ENCODE measurements at places on chromosomes 1 and 21.

DNA sequence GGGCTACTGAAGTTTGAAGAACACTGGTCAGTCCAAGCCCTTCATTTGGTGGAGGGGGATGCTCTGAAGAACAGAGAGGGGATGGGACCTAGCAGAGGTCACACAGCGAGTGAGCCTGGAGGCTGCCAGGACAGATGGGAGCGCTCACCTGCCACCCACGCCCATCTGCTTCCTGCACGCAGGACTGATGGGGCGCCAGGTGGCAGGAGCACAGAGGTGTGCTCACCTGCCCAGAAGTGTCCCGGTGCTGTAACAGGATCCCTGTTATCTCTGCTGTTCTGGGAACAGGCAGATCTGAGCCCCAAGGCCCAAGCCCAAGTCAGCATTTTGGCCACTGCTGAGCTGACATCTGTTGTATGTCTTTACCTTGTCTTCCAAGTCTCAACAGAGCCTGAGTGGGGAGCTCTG lies 40.5 kb downstream of the EPHB2 start:
- DNase-seq = no peak

DNA sequence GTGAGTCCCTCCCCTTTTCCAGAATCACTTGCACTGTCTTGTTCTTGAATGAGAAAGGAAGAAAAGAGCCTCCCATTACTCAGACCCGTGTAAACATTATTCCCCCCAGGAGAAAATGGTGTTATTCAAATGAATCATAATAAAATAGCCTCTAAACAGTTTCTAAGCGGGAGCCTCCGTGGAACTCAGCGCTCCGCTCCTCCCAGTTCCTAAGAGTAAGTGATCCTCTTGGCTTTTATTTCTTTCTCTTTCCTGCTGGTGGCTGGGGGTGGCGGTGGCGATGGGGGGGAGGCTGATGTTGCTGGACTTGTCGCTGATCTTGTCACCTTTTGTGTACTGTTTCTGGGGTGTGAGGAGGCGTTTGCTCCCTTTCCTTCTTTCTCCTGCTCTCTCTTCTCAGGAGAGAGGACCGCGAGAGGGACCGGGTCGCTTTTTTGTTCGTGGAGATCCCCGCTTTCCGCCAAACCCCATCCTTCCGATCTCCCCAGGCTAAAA lies 781 bp downstream of the PROX1 start:
- no peak for DNase-seq

GRCh38 chr1:53583021-53583867 lies 124.0 kb downstream of the DMRTB1 start:
- no peak for DNase-seq

- DNase-seq = no peak
Observed at GRCh38 chr1:51945591-51945990, 44.9 kb downstream of the RAB3B start.

- DNase-seq = no peak
Observed at GRCh38 chr21:42376338-42376982, 10.1 kb upstream of the TFF1 start.

- DNase-seq = no peak
Observed at GRCh38 chr1:66562561-66562960, 28.6 kb downstream of the SGIP1 start.

GRCh38 chr21:46092811-46093667 lies 4.9 kb upstream of the COL6A2 start:
- no peak for DNase-seq

GRCh38 chr1:93702111-93702827 lies 20.6 kb upstream of the BCAR3 start:
- no peak for DNase-seq

GRCh38 chr1:42730988-42731387 lies 9.0 kb downstream of the CLDN19 start:
- DNase-seq = no peak

DNA sequence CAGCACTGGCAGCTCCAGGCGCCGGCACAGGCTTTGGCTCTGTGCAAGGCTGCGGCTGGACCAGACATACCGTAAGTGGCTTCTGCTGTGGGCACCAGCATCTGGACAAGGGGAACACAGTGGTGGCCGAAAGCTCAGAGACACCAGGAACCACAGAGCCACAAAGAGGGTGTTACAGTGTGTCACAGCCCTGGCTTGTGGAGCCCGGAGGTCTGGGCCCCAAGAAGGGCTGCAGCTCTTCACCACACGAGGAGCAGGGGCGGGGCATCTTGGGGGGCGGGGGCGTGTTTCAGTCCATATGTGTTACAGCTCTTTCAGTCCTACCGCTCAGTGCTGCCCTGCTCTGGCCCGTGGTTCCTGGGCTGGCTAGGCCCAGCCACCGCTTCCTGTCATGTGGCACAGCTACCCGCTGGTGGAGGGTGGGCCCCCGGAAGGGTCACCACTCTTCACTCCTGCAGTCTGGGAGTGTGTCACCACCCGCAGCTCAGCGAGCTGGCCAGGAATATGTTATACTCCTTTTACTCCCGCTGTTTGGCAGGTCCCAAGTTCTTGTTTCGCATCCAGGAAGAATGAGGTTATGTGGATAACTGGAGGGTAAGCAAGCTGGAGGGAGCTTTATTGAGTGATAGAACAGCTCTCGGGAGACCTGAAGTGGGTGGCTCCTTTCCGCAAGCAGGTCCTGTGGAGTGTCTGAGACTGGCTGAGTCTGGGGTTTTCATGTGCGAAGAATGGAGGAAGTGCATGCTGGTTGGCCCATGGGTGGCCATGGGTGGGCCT lies 3.3 kb upstream of the LSM10 start:
- no peak for DNase-seq

Data from stimulated activated CD4-positive, alpha-beta T cell treated with anti-CD3 and anti-CD28 coated beads, Interleukin-1b, Interleukin-23, amount 100 ng/mL, for 1 hour (primary cell).